ENCODE measurements at places on chromosomes 16 and 17.

DNA sequence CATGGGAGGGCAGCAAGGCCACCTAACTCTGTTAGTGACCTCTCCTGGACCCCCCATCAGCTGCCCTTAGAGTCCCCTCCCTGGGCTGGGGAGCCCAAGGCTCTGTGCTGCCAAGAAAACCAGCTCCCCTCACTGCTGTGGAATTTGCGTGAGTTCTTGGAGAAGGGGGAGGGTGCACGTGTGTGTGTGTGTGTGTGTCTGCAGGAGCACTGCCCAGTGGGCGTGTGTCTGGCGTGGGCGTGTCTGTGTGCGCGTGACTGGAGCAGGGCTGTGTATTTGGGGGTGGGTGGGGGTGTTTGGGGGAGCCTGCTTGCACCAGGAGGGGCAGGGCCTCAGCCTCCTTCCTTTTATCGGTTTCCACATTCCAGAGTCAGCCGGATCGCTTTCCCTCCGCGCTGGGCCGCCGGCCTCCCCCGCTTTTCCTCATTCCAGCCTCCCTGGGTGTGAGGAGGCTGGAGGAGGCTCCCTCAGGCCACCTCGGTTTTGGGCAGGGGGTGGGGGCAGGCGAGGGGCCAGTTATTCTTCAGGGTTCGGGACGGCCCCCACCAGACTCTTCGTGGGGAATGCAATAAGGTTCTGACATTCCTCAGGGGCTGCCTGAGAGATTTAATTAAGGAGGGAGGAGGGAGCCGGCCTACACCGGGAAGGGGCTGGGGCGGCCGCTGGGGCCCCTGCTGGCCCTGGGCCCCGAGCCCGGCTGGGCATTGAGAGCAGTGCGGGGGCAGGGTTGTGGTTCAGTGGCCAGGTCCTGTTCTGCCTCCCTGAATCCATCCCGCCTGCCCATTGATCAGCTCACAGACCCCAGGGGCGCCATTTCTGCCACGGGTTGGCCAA lies 2.5 kb downstream of the VASN start:
- DNase-seq, result peak; percentile 82

GRCh38 chr16:65779201-65779600 lies 587.3 kb upstream of the CDH5 start:
- no peak for DNase-seq

GRCh38 chr17:4297351-4297750 lies 33.6 kb upstream of the ANKFY1 start:
- no peak for DNase-seq

GRCh38 chr17:3740611-3741073 lies 16.9 kb downstream of the HASPIN start:
- DNase-seq, result no peak

DNA sequence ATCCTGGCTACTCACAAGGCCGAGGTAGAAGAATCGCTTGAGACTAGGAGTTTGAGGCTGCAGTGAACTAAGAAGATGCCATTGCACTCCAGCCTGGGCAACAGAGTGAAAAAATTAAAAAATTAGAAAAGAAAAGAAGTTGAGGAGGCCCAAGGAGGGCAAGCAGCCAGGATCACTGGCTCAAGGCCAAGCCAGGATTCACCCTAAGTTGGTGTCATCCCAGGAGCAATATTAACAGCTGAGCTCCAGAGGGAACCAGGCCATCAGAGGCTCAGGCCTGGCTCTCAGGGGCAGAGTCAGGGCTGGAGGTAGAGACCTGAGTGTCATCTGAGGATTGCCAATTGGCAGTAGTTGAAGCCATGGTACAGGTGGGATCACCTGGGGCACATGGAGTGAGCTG lies 20.7 kb downstream of the DRC3 start:
- no peak for DNase-seq

- peak; percentile 86 for DNase-seq
Observed at GRCh38 chr17:63425483-63425882, 20.6 kb downstream of the CYB561 start.

- no peak for DNase-seq
Observed at GRCh38 chr17:39738568-39738901, 797 bp downstream of the GRB7 start.

DNA sequence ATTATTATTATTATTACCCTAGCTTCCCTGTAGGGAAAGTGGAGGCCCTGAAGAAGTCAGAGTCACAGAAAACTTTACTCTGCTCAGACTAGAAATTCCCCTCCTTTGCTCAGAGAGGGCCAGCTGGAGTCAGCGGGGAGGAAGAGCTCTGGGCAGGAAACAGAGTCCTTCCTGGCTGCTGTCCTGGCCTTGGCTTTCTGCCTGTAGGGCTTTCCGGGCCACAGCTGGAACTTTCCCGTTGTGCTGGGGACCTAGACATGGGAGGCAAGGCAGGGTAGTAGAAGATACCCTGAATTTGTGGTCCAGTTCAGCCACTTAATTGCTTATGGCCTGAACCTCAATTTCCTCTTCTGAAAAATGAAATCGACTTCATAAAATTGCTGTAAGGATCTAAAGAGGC lies 14.0 kb upstream of the CCL2 start:
- peak; percentile 21 for DNase-seq

DNA sequence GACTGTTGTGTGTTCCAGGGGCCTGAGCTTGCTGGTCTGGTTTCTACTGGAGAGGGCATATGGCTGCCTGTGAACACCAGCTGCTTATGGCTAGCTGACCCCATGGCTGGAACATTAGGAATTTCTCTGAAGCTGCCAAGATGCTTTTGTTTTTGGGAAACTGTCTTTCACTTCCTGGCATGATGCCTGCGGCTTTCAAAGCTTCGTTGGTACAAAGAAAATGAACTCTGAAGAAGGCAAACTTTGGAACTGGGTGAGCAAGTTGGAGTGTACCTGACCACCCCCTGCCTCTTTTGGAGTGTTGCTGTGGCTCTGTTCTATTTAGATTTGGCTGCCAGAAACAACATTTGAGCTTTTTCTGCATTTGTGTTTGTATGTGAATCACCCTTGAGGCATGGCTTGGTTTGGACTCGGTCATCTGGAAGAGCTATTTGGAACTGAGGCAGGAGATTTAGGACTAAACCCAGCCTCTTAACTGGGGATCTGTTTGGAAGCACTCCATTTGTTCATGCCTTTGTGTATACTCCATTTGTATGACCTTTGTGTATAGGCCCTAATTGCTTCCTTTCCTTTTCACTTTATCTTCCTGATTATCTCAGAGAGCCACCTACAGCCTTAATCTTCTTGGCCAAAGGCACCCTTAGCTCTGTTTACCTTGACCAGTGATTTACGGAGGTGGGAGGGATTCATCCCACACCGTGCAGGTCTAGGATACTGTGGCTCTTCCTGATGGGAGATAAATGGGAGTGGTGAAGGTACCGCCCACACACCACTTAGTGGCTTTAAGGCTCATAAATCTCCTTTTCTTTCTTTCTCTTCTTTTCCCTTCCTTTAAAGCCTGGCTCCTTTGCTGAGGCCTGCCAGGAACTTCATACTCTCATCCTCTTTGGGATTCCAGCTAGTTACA lies 7.3 kb upstream of the CPHXL start:
- no peak for DNase-seq

DNA sequence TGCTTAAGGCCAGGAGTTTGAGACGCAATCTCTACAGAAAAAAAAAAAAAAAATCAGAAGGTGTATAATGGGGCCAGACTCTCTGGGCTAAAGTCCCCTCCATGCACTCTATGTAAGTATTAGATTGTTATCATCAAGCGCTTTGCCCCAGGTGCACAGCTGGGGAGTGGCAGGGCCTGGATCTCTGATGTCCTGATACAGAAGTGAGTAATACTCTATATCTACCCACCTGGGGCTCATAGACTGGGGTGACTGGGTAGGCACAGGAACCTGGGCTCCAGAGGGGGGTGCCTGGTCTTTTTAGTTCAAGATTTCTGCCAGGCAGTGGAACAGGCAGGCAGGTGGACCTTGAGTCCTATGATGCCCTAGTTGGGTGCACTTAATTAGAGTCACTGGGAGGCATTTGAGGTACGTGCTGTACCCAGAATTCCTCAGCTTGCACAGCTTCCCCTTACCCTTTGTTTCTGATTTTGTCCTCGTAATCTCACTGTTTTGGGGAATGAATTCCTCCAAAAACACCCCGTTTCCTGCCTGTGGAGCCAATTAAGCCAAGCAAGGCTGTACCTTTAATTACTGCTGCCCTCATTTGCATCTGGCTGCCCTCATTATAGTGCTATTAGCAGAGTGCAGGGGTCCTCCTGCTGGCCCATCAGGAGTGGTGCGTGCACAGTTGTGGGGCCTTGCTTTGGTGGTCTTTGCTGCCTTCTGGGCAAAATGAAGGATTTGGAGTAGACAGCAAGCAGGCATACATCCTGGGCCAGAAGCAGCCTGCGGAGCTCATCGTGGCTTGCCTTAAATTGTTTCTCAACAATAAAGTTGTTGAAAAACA lies 239.0 kb downstream of the SNX29 start:
- DNase-seq, result no peak

DNA sequence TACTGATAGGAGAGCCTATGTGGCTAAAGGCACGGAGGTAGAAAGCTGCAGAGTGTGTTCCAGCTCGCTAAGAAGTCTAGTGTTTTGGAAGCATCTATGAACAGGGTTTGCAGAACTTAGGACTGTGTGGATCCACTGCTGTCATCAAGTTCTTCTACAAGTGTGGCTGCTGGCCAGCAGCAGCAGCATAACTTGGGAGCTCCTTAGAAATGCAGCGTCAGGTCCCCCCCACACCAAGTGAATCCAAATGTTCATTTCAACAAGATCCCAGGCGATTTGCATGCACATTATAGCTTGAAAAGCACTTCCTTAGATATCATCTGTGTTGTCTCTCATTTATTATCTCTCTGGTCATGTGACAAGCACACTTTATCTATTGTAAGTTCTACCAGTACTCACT lies 131.9 kb upstream of the SHISA6 start:
- peak; percentile 65 for DNase-seq

GRCh38 chr16:35431829-35432663 lies 1972.6 kb downstream of the TP53TG3F start:
- no peak for DNase-seq
